ENCODE measurements at places on chromosomes 2 and 18.

GRCh38 chr18:26630596-26630995, 82.2 kb upstream of the KCTD1 start:
- no peak for DNase-seq

GRCh38 chr18:23745366-23745765, 56.1 kb downstream of the LAMA3 start:
- no peak for DNase-seq

DNA sequence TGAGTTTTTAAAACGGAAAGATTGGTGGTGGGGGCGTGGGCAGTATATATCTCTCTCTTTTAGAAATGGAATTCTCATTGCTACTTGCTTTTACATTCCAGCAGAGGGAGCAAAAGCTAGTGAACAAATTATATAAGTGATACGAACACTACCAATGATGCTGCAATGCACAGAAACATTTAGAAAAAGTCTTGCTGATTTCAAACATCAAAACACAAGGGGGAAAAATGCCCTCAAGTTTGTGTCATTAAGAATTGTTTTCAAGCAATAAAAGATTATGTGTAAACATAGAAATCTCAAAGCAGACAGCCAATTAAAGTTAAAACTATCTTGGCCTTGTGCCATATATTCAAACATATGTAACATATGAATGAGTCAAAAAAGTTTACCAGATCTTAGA, 296.3 kb upstream of the KCNJ3 start:
- no peak for DNase-seq

- DNase-seq: peak; percentile 57
These were observed 175.2 kb downstream of the TGIF1 start for GRCh38 chr18:3624935-3625741.

- DNase-seq: no peak
These were observed 111.3 kb upstream of the TLK1 start for GRCh38 chr2:171271971-171272436.

DNA sequence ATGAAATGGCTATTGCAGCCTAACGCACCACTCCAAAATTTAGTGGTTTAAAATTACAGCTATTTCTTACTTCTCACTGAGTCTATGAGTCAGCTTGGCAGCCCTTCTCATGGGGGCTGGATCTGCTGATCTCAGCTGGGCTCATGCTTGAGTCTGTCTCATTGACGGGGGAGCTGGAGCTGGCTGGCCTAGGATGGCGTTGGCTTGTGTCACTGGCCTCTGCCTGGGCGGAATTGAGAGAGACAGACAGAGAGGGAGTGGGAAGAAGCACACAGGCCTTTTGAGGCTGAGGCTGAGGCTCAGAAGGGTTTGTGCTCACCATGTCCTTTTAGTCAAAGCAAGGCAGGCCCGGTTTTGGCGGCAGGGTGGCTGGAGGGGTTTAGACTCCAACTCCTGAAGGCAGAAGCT, 412.1 kb upstream of the MYT1L start:
- DNase-seq: no peak

GRCh38 chr18:51168960-51169662, 28.4 kb downstream of the MEX3C start:
- no peak for DNase-seq

GRCh38 chr18:9914584-9915290, 921 bp downstream of the VAPA start:
- peak; percentile 70 for DNase-seq

GRCh38 chr2:39120521-39120770, 405 bp downstream of the SOS1 start:
- DNase-seq: no peak

DNA sequence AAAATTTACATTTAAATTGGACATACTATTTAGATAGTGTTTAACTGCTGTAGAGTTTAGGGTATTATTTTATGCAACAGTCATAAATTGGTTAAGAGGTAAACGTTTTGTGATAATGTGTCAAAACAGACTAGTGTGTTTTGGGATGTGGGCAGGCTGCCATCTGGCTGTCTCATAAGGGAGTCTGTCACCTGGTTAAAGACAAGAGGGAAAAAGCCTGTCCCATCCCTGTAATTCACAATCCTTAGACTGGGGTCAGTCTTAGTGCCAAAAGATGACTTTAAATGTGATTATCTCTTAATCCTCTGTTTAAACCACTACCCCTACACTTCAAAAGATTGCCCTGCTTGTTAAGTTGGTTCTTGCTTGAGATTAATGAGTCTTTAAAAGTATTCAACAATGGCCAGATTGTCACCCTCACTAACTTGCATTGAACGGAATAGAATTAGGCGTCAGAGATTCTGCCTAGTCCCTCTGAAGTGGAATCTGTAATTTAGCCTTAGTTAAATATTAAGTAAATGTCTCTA, 59.2 kb downstream of the SGPP2 start:
- DNase-seq: no peak

- DNase-seq: no peak
These were observed 38.9 kb downstream of the C1D start for GRCh38 chr2:68023904-68024303.

DNA sequence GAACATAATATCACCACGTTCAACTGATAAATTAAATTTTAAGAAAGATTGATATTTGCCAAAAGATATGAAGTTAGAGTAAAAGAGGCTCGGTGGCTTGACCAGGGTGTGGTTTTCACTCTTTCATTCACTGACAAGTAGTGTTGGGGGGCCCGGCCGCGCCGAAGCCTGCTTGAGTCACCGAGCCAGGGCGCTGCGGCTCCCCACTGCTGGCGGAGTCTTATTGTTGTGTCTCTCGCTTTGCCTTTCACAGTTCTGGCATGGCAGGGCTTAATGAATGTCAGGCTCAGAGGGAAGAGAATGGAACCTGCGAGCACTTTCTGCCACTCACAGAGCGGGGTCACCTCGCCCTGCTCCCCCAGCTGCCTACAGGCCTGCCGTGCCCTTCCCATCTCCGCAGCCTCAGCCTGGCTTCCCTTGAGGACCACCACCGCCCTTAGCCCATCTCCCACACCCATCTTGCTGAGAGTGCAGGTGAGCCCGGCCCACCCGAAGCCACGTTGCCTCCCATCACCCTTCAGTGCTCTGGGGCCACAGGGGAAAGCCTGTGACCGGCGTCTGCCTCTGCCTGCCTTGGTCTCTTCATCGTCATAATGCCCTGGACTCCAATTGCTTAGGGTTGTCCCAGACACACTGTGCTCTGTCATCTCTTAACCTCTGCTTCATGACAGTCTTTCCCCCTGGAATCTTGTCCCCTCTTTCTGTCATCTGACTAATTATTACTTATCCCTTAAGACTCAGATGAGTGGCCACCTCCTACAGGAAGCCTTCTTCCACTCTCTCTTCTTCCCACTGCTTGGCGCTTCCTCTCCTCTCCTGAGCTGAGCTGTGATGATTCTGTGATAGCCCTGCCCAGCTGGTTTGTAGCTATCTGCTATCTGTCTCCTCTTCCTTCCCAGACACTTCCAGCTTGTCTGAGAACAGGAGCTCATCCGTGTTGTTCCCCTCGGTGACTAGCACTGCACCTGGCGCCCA, 142.5 kb downstream of the FAM210A start:
- no peak for DNase-seq

DNA sequence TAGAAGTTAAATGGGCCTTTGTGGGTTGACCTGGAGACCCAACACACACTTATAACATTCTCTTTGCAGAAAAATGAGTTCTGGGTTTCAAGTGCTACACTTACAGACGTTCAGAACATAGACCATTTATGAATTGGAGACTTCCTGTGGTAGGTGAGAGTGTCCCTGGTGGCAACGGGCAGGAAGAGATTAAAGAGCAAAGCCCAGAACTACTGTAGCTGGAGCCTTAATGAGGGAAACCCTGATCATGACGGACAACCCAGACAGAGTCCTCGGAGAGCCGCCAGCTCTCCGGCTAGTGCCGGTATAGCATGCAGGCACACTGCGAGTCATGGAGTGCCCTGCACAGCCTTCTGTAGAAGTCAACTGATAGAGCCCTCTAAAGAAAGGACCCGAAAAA, 44.5 kb upstream of the RMDN2 start:
- no peak for DNase-seq

- DNase-seq: no peak
These were observed 69.2 kb downstream of the PDCL3 start for GRCh38 chr2:100632037-100632436.

GRCh38 chr2:54949431-54949830, 100.8 kb downstream of the RTN4 start:
- no peak for DNase-seq

- no peak for DNase-seq
These were observed 74.1 kb upstream of the GLI2 start for GRCh38 chr2:120661551-120661950.

DNA sequence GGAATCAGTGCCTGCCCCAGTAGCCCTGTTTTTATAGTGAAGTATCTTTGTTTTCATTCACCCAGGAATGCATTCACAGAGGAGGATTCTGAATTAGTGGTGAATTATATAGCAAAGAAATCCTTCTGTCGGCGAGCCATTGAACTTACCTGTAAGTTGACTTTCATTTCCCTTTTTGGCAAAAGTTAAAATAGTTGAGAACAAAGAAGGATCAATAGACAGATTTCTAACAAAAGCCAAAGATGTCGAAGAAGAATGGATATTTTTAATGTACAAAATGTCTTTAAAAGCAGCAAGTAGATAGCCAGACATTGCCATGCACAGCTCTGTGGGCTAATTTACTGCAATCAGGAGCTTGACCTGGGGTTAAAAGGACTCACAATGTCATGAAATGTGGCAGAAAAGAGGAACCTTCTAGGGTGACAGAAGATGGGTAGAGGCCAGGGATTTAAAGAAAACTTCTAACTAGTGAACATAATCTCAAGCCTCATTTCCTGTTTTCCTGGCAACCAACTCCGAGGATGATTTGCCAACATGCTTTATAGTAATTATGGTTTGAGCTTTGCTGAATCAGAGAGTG, 53.8 kb upstream of the TMEM87B start:
- no peak for DNase-seq

DNA sequence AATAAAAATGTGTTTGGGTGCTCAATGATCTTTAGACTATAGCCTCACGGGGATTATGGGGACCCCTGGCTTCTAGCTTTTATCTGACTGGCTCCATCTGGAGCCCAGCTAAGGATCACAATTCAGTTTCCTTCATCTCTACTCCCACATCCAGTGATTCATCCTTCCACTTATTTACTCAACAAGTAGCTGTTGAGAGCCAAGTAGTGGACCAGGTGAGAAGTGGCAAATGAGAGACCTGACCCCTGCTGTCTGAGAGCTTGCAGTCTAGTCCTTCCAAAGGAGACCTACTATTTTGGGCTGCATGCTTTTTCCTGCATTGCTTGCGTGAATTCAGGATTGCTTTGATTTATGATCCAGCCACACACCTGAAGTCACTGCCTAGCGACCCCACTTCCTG, 10.7 kb upstream of the DSG3 start:
- DNase-seq: no peak

DNA sequence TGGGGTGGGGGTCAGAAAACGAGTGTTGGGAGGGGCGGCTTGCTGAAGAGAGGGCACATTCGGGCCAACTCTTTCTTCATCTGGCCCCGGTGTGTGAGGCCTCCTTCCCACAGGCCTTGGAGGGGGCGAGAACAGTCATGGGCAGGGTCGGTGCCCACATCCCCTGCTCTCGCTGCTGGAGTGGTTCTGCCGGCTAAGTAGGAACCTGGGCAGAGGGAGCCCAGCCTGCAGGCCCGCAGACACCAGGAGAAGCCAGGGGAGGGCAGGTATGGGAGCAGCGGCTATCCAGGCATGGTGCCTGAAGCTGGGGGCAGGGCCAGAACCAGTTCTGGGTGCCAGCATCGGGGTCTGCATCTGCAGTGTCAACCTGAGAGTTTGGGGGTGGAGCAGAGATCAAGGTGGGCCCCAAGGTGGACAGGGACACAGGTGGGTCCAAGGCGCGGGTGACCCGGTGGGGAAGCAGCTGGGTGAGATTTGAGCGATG, 46.6 kb upstream of the HPCAL1 start:
- DNase-seq: no peak

DNA sequence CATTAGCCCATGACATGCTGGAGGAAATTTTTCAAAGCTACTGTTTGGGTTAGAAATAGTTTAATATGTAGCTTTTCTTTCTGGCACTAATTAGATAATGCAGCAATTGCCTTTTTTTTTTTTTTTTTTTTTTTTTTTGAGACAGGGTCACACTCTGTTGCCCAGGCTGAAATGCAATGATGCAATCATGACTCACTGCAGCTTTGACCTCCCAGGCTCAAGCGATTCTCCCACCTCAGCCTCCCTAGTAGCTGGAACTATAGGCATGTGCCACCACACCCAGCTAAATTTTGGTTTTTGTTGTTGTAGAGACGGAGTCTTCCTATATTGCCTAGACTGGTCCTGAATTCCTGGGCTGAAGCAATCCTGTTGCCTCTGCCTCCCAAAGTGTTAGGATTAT, 136.2 kb downstream of the SP100 start:
- no peak for DNase-seq

DNA sequence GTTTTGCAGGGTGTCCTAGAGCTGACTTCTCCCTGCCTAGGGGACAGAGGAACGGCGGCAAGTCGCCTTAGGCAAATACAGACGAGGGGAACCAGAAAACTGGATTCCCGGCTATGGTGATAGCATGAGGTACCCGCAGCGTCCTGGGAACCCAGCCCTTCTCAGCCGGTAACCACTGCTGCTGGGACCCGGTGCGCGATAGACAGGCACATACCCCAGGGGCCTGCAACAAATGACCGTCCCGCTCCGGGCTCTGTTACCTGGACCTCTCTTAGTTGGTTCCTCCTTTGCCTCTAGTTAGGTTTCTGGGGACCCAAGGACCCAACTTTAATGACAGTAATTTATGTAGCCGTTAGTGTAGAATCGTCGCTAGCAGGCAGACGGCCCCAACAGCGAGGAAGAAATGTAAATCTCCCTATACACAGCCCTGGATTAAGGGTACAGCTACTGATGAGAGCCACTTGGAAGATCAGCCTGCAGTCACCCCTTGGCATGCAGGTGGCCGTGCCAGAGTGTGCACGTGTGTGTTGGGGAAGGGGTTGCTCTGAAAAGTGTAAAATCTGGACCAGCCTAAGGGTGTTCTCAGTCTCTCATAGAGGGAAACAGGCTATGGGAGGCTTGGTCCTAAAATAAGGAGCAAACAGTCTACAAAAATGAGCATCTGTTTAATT, 819 bp upstream of the SERPINE2 start:
- no peak for DNase-seq

- DNase-seq: no peak
These were observed 187.6 kb downstream of the ADCYAP1 start for GRCh38 chr18:1092228-1092627.

- DNase-seq: no peak
These were observed 277.8 kb downstream of the EIPR1 start for GRCh38 chr2:3099860-3100234.

GRCh38 chr2:6945087-6945813, 28.0 kb downstream of the RNF144A start:
- no peak for DNase-seq

- no peak for DNase-seq
These were observed 79.6 kb downstream of the HRH4 start for GRCh38 chr18:24539866-24540617.

- DNase-seq: no peak
These were observed 249.4 kb upstream of the FAM98A start for GRCh38 chr2:33848486-33848885.

- DNase-seq: no peak
These were observed 124.9 kb downstream of the DSC3 start for GRCh38 chr18:30917651-30918050.

DNA sequence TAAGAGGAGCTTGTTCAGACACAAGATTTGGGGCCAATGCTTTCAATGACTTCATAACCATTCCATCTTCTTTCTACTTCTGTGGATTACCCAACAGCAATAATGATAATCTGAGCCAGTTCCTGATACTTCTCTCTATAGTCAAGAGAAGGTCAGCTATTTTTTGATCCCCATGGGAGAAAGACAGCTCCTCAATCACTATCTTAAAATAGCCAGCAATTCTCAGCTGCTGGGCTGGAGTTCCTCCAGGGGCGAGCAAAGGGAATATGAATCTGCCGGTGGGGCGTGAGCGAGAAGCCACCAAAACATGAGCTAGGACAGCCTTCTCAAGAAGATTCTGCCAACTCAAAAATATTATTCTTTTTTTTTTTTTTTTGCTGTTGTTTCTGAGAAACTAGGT, at the start of gene TMEM182:
Gene TMEM182 (plus strand): TSS at position 269 of the 400 bp plus-strand sequence. CDS start 187 bp downstream, outside the sequence.
- DNase-seq: no peak
